ENCODE measurements at places on chromosomes 5 and 9.

DNA sequence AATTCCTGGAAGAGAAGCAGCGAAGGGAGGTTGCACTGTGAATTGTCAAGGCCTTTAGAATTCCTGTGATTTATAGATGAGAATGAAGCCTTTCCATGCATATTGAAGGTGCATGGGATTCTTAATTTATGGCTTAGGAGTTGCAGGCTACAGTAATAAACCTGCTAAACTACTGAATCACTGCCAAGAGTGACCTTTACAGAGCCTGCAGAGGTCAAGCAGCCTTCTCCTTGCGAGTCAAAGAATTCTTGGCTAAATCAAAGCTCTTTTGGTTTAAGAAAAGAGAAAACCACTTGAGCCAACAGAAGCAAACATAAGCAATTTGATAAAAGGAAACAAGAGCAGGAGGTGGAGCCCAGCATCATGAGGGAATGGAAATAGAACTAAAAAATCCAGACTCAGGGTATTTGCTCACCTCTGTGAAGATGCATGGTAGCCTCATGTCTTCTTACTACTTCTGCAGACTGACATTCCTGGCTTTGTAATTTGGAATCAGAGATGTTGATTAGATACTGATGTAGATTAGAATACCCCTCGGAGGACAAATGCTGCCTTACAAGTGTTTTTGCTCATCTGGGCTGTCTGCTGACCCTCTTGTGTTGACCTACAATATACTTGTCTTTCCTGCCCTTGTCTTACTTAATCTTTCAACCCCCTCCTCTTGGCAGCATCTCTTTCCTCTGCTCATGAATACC lies 90.3 kb upstream of the IFNK start:
- no peak for DNase-seq

GRCh38 chr9:130542457-130543228 lies 36.7 kb upstream of the FUBP3 start:
- no peak for DNase-seq

DNA sequence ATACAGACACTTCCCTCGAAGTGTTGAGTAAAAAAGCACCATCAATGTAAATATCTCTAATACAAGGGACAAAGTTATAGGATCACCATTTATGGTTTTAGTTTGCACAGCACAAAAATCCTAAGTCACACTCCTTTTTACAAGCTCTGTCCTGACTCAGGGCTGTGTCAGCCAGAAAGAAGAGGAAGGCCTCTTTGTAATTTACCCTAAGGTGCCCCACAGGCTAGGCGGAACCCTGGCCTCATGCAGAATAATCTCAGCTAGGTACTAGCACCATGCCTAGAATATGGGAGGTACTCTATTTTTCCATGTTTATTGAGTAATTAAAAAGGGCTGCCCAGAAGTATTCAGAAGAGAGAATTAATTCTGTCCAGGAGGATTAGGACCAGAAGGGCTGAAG lies 36.9 kb downstream of the HAVCR1 start:
- no peak for DNase-seq

- no peak for DNase-seq
Measured at GRCh38 chr9:6566409-6567139, 79.0 kb downstream of the GLDC start.

DNA sequence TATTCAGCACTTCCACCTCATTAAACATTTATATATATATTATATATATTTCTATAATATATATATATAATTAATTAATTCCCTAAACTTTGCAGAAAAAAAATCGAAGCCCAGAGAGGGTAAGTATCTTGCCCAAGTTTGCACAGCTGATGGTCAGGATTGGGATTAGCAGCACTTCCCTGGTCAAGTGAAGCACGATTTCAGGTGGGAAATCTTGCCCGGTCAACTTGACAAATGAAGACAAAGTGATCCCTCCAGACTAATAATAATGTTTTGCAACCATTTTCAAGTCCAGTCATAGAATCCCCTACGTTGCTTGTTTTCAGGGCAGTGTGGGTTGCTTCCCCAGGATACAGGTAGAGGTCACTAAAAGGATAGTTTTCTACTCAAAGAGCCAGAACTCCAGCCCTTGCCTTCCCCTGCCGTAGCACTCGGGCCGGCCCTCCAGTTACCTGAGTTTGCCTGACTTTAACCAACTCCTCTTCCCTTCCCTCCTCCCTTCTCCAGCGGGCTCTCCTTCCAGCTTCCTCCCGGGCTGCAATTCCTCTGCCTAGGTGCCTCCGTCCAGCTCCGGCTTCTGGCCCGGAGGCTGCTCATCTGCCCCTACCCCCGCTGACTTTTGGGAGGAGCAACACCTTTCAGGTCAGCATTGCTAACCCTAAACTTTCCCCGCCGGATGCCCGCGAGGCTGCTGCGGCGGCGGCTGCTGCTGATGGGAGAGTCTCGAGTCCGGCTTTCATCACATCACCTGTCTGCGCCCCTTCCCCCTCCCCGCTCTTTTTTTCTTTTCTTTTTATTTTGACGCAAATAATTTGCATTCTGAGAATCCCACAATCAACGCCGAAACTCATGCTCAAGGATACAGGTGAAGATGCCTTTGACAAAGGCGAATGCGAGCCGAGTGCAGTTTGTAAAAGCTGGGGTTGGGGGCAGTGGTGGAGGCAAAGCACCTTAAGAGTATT lies 930 bp downstream of the PRLR start:
- DNase-seq, result no peak

GRCh38 chr5:19626211-19626610 lies 361.8 kb downstream of the CDH18 start:
- no peak for DNase-seq

- DNase-seq, result no peak
Measured at GRCh38 chr5:144377207-144377606, 206.5 kb downstream of the KCTD16 start.

GRCh38 chr5:10339058-10339811 lies 14.3 kb upstream of the MARCHF6 start:
- DNase-seq, result no peak

GRCh38 chr9:89467278-89467625 lies 30.7 kb downstream of the SEMA4D start:
- no peak for DNase-seq

GRCh38 chr9:129617167-129617566 lies 3.7 kb downstream of the C9orf50 start:
- no peak for DNase-seq

DNA sequence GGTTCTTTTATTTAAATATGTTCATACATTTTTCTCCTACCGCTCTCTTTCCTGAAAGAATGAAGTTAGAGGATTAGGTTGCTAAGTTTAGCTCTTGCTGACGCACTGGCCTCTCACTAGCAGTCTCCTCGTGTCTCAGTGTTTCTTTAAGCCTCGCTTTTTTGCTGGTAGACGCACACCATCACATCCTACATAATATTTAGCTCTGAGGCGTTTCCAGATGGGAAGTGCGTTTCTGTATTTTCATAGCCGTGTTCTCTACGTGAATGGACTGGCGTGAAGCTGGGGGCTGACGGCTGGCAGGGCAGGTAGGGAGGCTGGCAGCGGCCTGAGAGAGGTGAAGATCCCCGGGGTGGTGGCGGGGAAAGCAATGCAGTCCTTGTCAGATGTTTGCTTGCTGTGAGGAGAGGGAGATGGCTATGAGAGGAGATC lies 79.2 kb upstream of the SPRY4 start:
- no peak for DNase-seq

GRCh38 chr5:110865400-110866094 lies 126.7 kb downstream of the SLC25A46 start:
- no peak for DNase-seq

- no peak for DNase-seq
Measured at GRCh38 chr9:34072868-34073590, 24.3 kb upstream of the UBAP2 start.

DNA sequence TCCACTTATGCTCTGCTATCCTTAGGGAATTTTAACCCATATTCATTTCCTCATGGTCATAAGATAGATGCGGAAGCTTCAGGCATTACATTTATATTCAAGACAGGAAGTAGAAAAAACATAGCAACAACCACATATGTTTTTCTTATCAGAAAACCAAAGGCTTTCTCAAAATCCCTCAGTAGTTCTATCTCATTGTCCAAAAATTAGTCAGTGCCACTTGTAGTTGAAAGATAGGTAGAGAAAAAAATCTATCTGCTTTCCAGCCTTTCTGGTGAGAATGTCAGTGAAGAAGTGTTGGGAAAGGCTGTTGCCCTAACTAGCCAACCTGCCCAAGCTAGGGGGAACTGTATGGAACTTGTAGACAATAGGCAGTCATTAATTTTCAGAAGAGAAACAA lies 23.5 kb upstream of the MOCS2 start:
- DNase-seq, result no peak

DNA sequence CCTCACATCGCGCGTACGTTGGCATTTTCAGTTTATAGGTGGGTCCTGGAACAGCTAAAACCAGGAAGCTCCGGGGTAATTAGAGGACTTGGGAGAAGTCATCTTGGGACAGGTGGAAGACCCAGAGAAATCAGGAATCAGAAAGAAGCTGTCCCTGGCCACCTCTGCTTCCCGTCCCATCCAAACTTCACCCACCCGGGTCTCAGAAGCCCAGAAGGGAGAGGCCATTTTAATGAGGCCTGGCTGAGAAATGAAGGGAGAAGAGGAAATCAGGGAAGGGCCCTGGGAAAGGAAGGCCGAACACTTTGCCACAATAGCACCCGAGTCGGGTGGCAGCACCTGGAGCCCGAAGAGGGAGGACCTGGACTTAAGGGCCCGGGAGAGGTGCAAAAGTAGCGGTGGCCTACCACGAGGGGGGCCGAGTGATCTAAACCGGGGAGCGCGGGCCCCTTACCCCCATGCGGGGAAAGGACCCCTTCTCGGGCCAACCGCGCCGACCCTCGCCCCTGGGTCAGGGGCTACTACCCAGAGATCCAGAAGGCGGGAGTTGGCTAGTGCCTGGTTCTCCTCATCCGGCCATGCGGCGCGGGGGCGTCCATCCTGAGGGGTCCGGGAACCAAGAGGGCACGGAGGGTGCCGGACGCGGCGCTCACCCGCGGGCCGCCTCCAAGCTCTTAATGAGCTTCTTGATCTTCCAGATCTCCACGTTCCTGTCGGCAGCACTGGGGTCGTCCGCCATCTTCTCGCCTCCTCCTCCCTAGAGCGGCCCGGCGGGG lies 668 bp downstream of the ETF1 start:
- DNase-seq, result peak; percentile 5

DNA sequence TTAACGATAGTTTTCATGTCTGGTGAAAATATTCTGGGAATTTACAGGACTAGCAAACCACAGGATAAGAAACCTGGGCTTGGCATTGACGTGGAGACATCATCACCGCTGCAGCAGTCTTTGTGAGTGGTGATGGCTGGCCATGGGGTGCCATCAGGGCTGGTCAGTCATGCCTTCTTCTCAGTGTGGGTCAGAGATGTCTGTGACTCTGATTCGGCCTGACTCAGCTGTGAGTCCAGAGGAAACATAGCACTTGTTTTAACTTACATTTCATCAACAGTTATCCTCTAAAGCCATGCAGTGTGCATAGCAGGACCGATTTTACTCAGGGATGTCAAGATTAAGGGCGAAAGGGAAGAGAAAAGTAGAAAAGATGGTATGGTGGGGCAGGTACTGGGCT lies 33.2 kb upstream of the CYFIP2 start:
- no peak for DNase-seq

DNA sequence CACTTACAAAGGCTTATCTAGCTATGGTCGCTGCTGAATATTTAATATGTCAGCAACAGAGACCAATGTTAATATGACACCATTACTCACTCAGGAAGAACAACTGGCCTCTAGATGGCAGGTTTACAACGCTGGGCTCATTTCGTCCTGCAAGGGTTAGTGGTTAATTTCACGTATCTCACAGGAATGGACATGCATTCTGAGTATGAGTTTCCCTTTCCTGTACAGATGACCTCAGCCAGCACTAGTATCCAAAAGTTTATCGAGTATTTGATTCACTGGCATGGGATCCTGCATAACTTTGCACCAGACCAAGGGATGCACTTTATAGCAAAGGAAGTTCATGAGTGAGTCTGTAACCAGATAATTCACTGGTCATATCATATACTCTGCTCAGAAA lies 8.7 kb upstream of the TRPC7 start:
- DNase-seq, result no peak

DNA sequence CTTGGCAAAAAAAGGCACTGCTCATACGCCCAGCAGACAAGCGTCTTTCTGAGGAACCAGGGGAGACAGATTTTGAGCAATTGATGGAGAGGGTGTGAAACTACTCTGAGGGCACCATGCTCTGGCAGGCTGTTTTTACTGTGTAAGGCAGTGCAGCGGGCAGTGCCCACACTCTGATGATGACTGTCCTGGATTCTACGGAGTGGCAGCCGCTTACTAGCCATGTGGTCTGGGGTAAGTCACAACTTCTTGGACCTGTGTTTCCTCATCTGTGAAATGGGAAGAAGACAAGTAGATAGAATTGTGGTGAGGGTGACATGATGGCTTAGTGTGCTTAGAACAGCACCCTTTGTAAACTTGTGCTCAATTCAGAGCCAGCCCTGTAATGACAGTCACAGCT lies 38.8 kb downstream of the FABP6 start:
- no peak for DNase-seq

DNA sequence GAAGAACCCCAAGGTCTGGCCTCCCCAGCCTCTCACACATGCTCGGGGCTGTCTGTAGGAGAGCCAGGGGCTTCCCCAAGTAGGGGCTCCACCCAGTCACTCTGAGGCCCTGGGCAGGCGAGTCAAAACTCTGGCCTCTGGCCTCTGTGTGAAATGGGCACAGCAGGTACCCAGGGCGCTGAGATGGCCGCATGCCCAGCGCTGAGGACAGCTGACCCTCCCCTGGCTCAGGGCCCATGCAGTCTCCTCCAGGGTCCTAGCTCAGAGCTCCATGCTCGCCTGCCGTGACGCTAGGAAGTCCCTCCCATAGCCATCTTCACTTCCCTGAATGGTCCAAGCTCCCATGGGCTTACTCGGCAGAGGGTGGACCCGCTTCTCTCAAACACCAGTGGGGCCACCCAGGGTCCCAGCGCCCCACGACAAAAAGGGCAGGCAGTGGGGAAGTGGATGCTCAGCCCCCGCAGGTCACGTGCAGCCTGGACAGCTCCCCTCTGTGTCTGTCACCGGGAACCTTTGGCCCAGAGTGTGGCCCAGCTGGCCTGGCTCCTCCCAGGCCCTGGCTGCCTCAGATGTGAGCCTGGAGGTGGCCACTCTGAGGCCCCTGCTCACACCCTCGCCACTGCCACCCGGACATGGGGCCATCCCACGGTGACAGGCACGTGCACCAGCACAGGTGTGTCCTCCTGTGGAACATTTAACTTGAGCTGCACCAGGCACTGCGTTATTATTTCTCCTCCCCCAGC lies 12.2 kb upstream of the VAV2 start:
- DNase-seq, result no peak

GRCh38 chr5:114101153-114101552 lies 260.7 kb upstream of the KCNN2 start:
- DNase-seq, result no peak

DNA sequence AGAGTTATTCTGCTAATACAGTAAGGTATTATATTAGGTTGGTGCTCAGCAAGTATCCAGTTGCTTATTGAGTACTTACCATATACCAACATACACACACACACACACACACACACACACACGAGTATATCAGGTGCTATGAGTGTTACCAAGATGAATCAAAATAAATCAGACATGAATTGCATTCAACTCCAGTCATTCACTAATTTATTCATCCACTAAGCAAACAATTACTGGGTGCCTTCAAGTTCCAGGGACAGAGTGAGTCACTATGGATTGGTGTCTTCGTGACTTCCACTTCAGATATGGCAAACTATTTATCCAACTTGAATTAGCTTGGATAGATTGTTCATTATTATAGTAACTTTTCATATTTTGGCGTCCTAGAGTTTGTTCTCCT lies 140.7 kb upstream of the SLC44A1 start:
- DNase-seq, result no peak
